ENCODE measurements at places on chromosomes 12 and 14. TPM values are rescaled to one million over a fixed set of nuclear protein-coding genes. Genes with fewer than 3 reads are reported as not detected.
A peak's percentile ranks its signal among the peaks of the same experiment; 100 is the strongest.

GRCh38 chr12:109559601-109560000 is 13.7 kb downstream of the MMAB start:
- H3K36me3 ChIP-seq, result no peaks in the 10 kb centered on the region
- H3K4me3 ChIP-seq, result no peak overlapping the region

DNA sequence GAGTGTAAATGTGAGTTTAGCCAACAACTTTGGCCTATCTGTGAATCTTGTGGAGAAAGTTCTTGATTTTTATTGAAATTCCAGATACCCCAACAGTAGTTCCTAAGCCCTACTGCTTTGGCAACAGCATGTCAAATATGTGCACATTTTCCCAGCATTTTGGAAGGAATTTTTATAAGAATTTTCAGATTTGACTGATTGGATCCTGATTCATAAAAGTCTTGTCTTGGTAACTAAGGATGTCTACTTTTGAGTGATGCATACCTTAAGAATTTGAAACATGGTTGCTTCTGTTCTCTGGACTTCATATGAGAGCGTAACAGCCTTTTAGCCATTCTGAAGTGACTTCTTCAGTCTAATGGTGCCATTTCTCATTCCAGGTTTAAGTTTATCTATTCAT is 106.7 kb downstream of the ANO4 start:
- H3K36me3 ChIP-seq, result no peaks in the 10 kb centered on the region
- no peak overlapping the region for H3K27ac ChIP-seq
- H3K4me1 ChIP-seq, result no peaks in the 10 kb centered on the region
- H3K27me3 ChIP-seq, result no peaks in the 10 kb centered on the region
- no peak overlapping the region for H3K4me3 ChIP-seq
- DNase-seq, result no peak

- H3K4me3 ChIP-seq, result peak overlapping the region; percentile 48
- no peaks in the 10 kb centered on the region for H3K27me3 ChIP-seq
- DNase-seq, result peak; percentile 95
- peak overlapping the region; percentile 48 for H3K27ac ChIP-seq
- H3K36me3 ChIP-seq, result peaks cover 15% of the 10 kb centered on the region
These were observed 11.3 kb upstream of the SNAPC1 start for GRCh38 chr14:61750708-61751474.

- H3K4me1 ChIP-seq, result no peaks in the 10 kb centered on the region
- H3K36me3 ChIP-seq, result no peaks in the 10 kb centered on the region
- H3K27ac ChIP-seq, result 0 out of 2 replicates have a peak overlapping the region, but pooled peaks have one; percentile 67
- no peak for DNase-seq
These were observed 52.4 kb downstream of the MON2 start for GRCh38 chr12:62519043-62519442.

GRCh38 chr14:77375164-77375950 is 1.5 kb downstream of the TMED8 start:
- H3K27me3 ChIP-seq, result peaks cover 6% of the 10 kb centered on the region
- no peaks in the 10 kb centered on the region for H3K4me1 ChIP-seq
- H3K27ac ChIP-seq, result no peak overlapping the region
- no peaks in the 10 kb centered on the region for H3K36me3 ChIP-seq
- no peak for DNase-seq

GRCh38 chr12:56224954-56225353 is 812 bp downstream of the NABP2 start:
- H3K4me1 ChIP-seq, result peaks cover 30% of the 10 kb centered on the region
- H3K27ac ChIP-seq, result no peak overlapping the region
- H3K4me3 ChIP-seq, result peak overlapping the region; percentile 68

DNA sequence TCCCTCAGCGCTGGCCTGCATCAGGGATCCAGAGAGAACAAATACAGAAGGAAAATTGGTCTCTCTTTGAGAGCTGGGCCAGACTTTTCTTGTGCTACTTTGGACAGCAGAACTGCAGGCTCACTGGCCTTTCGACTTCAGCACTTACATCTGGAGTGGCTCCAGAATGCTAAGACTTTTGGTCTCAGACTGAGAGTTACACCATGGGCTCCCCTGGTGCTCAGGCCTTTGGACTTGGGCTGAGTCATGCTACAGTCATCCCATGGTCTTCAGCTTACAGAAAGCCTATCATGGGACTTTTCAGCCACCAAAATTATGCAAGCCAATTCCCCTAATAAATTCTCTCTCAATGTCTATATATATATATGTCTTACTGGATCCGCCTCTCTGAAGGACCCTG is 9.0 kb upstream of the CD163 start:
- H3K4me1 ChIP-seq, result no peaks in the 10 kb centered on the region
- H3K4me3 ChIP-seq, result no peak overlapping the region
- H3K27me3 ChIP-seq, result no peaks in the 10 kb centered on the region
- no peaks in the 10 kb centered on the region for H3K36me3 ChIP-seq
- no peak overlapping the region for H3K27ac ChIP-seq

DNA sequence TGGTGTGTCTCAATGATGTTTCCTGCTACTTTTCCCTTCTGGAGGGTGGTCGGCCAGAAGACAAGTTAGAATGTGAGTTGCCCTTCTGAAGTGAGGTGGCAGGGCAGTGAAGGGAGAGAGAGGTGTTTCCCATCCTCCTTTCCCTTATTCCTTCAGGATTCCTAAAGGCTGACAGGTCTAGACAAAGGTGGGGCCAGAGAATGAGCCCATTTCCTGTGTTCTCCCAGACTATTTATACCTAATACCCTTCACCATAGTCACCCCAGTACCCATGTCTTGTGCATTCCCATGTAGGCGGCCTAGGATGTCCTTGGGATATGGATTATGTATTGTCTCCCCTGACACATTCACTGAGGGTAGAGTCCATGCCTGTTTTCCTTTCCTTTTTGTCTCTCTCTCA is 7.0 kb downstream of the DGKA start:
- peaks cover 10% of the 10 kb centered on the region for H3K4me1 ChIP-seq
- DNase-seq, result no peak
- no peak overlapping the region for H3K4me3 ChIP-seq
- H3K27me3 ChIP-seq, result peaks cover 26% of the 10 kb centered on the region
- no peak overlapping the region for H3K27ac ChIP-seq

- peaks cover 31% of the 10 kb centered on the region for H3K36me3 ChIP-seq
- no peak overlapping the region for H3K27ac ChIP-seq
- H3K4me1 ChIP-seq, result peaks cover 9% of the 10 kb centered on the region
- DNase-seq, result no peak
These were observed 15.0 kb downstream of the AQP6 start for GRCh38 chr12:49987625-49988303.

DNA sequence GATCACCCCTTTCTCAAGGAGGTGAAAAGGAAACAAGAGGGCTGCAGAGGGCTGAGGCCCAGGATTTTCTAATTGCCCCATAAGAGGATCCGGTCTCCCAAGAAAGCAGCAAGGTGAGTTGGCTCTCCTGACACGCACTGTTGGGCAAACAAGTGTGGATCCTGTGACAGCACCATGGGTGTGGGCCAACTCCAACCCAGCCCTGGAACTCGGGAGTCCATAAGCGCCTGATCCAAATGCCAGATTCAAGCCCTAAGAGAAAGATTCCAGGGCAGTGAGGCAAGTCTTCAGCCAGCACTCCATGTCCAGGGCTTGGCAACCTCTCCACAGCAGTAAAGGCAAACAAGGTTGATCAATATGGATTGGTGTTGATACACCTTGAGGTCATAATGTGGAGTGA is 33.1 kb downstream of the KCNA5 start:
- no peaks in the 10 kb centered on the region for H3K4me1 ChIP-seq
- no peak overlapping the region for H3K4me3 ChIP-seq
- no peaks in the 10 kb centered on the region for H3K27me3 ChIP-seq
- H3K36me3 ChIP-seq, result no peaks in the 10 kb centered on the region
- no peak overlapping the region for H3K27ac ChIP-seq

GRCh38 chr12:3752096-3752709 is 706 bp downstream of the CRACR2A start:
- peaks cover 5% of the 10 kb centered on the region for H3K4me1 ChIP-seq
- H3K27me3 ChIP-seq, result peaks cover 9% of the 10 kb centered on the region
- H3K36me3 ChIP-seq, result no peaks in the 10 kb centered on the region
- H3K27ac ChIP-seq, result no peak overlapping the region
- H3K4me3 ChIP-seq, result peak overlapping the region; percentile 52

GRCh38 chr14:21917699-21918436 is 244.2 kb upstream of the OR4E1 start:
- H3K36me3 ChIP-seq, result no peaks in the 10 kb centered on the region
- H3K4me3 ChIP-seq, result no peak overlapping the region
- no peak overlapping the region for H3K27ac ChIP-seq
- H3K27me3 ChIP-seq, result no peaks in the 10 kb centered on the region

GRCh38 chr12:9319044-9319841 is 111.0 kb upstream of the PZP start:
- no peaks in the 10 kb centered on the region for H3K4me1 ChIP-seq
- DNase-seq, result no peak
- no peaks in the 10 kb centered on the region for H3K27me3 ChIP-seq
- H3K27ac ChIP-seq, result no peak overlapping the region
- H3K4me3 ChIP-seq, result no peak overlapping the region
- H3K36me3 ChIP-seq, result no peaks in the 10 kb centered on the region

DNA sequence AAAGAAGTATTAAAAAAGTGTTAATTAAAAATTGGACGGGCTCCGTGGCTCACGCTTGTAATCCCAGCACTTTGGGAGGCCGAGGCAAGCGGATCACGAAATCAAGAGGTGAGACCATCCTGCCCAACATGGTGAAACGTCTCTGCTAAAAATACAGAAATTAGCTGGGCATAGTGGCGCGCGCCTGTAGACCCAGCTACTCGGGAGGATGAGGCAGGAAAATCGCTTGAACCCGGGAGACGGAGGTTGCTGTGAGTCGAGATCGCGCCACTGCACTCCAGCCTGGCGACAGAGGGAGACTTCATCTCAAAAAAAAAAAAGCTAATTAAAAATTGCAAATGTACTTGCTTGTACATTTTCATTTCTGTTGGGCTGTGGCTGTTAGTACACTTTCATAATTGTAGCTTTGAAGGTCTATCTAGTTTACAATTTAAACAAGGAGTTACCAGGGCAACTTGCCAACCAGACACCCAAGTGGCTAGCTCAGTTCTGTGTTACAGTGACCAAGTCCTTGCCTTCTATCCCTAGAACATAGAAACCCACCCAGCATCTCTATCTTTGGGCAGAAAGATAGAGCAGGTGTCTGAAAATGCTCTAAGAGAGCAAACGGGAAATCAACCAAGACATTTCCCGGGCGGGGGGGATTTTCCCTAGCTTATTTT is 1.2 kb downstream of the COA8 start:
- H3K27me3 ChIP-seq, result no peaks in the 10 kb centered on the region
- peak overlapping the region; percentile 100 for H3K4me3 ChIP-seq
- H3K4me1 ChIP-seq, result peaks cover 20% of the 10 kb centered on the region

DNA sequence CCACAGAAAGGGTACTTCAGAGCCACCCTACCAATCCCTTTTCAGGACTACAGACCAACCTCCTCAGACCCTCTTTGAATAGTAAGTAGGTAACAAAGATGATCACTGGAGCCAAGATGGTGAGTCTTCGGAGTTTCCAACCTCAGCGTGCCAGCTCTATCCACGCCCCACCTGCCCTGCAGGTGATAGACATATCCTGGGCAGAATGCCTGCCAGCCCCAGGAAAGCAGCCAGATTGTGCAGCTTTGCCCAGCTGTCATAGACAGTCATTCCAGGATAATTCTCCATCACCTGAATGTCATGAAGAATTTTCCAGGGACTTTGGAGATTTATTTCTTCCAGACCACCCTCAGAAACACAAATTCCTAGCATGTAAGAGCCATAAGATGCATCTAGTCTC is 434.4 kb downstream of the RGS6 start:
- H3K4me1 ChIP-seq, result no peaks in the 10 kb centered on the region
- H3K27ac ChIP-seq, result no peak overlapping the region
- H3K27me3 ChIP-seq, result no peaks in the 10 kb centered on the region
- no peaks in the 10 kb centered on the region for H3K36me3 ChIP-seq
- no peak for DNase-seq

DNA sequence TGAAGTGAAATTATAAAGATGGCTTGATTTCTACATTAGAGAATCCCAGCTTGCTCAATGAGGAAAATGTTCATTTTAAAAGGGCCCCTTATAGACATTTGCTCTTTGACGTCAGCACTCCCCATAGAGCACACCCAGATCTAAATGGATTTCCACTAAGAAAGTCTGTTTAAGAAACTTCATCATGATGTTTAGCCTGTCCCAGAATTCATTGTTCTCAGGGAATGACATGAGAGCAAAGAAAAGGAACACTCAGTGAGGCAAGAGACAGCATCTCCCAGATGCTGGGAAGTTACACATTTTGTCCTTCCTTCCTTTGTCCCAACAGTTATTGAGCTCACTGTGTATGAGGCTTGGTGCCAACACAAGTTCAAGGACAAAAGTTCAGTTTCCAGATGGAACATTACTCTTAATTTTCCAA is 4.9 kb downstream of the PHLDA1 start:
- peaks cover 3% of the 10 kb centered on the region for H3K36me3 ChIP-seq
- H3K27me3 ChIP-seq, result peaks cover 16% of the 10 kb centered on the region
- peaks cover 20% of the 10 kb centered on the region for H3K4me1 ChIP-seq
- no peak overlapping the region for H3K27ac ChIP-seq

- no peak overlapping the region for H3K27ac ChIP-seq
- H3K4me3 ChIP-seq, result no peak overlapping the region
- H3K27me3 ChIP-seq, result no peaks in the 10 kb centered on the region
- peak; percentile 35 for DNase-seq
- no peaks in the 10 kb centered on the region for H3K36me3 ChIP-seq
These were observed 93.7 kb downstream of the RMST start for GRCh38 chr12:97556302-97556779.

PLCZ1 gene
- not detected for total RNA-seq

CHFR gene
- total RNA-seq, result 47.7 TPM

SLC6A12 gene
- total RNA-seq, result 0.56 TPM

INF2 gene
- total RNA-seq, result 52.4 TPM

LGR5 gene
- 0.66 TPM for total RNA-seq

PABPN1 gene
- 110 TPM for total RNA-seq
